Muscle of leg (tissue), 16 donors: ENCODE measurements at places on chromosomes 6 and 20. TPM values are rescaled to one million over a fixed set of nuclear protein-coding genes. Genes with fewer than 3 reads are reported as not detected.

The GLP1R gene
- under 0.01 TPM for total RNA-seq

DNA sequence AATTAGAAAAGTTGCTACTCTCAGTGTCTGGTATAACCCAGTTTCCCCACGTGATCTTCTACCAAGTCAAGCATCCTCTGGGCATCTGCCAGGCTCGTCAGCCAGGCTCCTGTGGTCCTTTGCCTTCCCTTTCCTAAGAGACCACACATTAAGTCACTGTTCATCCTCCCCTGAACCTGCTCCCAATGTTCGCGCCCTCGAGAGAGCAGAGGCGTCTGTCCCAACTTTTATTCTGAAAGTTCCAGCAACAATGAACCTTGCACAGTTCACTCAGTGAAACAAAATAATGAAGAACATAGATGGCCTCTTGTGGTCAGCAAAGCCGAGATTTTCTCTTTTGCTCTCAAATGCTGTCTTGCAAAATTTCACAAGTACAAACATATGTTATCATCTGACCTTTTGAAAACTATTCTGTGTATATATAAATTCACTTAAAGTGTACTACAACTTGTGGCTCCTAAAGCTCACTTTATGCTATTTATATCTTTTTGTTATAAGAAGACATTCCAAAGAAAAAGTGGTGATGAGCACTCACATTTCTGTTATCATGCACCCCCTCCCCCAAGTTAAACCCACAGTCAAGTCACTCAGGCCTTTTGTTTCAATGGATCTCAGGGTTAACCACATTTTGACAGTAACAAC is 39.2 kb upstream of the NHSL1 start:
- peak; percentile 81 for DNase-seq

GRCh38 chr6:53906103-53906502 is 111.3 kb downstream of the LRRC1 start:
- no peak for DNase-seq

DNA sequence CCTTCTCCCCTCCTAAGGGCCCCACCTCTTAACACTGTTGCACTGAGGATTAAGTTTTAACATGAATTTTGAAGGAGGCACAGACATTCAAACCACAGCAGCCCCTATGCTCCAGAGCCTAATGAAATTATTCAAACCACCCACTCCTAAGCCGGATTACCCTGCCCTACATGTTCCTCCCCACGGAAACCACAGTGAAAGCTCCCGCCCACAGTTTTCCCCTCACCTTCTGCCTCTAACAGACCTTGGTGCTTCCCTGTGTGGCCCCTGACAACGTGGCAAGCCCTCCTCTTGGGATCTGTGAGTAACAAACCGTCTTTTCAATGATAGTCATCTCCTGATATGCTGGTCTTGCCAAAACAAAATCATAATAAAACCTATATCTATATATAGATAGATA is 74.8 kb downstream of the RIN2 start:
- no peak for DNase-seq

DNA sequence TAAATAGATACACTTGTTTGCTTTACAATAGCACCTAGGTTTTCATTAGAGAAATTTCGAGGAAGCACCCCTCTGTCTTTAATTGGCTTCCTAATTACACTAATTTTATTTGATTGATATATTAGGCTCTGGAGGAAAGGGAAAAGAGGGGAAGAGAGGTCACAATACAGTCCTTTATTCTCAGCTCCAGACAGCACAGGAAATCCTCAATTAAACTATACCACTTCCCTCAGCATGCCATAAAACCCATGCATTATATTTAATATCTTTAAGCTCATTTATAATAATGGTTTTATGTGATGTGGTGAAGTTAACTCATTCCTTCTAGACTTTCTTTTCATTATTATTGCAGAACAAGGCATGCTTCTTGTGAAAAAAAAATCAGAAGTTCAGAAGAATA is 17.7 kb upstream of the PDE7B start:
- DNase-seq = no peak

The EDN1 gene
- 3.3 TPM for total RNA-seq

GRCh38 chr6:167129562-167129961 is 6.7 kb downstream of the CCR6 start:
- DNase-seq = no peak

DNA sequence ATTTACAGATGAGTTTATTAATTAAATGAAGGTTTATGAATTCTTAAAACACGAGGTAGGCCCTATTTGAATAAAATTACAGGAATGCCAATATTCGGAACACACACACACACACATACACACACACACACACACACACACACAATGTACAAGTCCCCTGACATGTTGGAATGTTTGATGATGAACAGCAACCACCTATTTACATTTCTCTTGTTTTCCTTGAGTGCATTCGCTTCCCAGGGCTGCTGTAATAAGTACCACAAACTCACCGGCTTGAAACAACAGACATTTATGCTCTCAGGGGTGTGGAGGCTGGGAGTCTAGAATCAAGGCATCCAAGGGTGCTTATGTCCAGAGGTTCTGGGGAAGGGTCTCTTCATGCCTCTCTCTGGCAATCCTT is 90.3 kb downstream of the SLC22A3 start:
- DNase-seq = no peak

The CLPSL1 gene
- total RNA-seq = not detected

GRCh38 chr6:1039191-1039590 is 272.7 kb upstream of the FOXQ1 start:
- DNase-seq = no peak

The DEFB124 gene
- 0.62 TPM for total RNA-seq

DNA sequence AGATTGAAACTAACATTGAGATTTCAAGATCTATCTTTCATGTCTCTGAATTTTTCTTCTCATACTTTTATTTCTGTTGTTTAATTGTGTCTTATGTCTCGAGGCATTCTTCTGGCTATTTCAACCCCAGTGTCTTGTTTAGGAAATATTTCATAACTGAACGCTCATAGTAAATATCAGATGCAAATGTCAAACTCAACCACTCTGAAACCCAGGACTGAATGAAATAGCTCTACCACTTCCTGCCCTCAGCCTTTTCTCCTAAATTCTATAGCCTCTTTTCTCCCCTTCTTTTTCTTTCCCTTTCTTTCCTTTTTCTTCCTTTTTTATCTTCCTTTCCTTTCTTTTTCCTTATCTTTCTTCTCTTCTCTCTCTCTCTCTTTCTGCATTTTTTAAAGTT is 7.7 kb downstream of the ISM1 start:
- no peak for DNase-seq

The FAM184A gene
- total RNA-seq = 7.0 TPM

GRCh38 chr6:168413018-168413720 is 27.8 kb upstream of the SMOC2 start:
- DNase-seq = peak; percentile 47

DNA sequence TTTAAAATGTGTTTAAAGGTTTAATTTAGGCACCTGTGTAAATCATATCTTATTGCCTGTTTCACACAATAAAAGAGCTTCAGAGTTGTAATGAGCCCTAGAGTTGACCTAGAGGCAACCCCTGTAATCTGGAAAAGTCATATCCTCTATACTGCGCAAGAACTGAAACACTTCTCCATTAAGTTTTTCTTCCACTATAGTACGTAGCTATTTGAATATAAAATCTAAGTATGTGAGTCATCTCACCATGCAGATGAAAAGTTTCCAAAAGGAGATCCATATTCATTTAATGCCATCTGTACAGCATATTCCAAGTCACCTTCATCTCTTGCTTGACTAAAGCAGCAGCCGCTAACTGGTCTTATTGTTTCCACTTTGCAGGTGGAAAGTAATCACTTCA is 26.0 kb upstream of the TAAR1 start:
- peak; percentile 50 for DNase-seq

GRCh38 chr6:155219858-155220301 is 43.9 kb upstream of the CLDN20 start:
- DNase-seq = peak; percentile 24

DNA sequence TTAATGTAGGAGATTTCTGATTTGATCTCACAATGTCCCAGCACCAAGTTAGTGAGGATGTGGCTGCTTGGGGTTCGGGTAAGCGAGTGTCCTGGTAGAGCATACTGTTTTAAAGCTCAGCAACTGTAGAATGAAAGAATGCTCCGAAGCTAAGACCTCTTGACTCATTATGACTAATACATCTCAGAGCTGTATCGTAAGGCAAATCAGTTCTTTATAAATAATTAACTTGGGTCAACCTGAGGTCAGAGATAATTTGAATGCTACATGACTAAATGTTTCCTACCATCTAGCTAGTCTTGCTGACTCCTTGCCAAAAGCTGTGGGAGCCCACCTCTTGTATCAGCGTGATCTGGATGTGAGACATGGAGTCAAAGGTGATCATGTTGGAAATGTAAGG is 128.8 kb upstream of the PDE7B start:
- DNase-seq = no peak

DNA sequence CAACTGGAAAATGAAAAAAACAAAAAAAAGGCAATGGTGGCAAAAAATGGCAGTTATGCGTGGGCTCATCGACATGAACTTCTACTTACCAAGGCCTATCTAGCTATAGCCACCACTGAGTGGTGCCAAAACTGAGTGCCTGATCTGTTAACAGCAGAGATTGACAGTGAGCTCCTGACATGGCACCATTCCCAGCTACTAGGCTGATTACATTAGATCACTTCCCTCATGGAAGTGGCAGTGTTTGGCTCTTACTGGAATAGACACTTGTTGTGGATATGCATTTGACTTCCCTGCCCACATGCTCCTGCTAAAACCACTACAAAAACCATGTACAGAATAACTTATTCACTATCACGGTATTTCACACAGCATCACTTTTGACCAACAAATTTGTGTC is 216.1 kb upstream of the SGK1 start:
- DNase-seq = no peak

GRCh38 chr6:56808871-56809359 is 146.0 kb upstream of the BEND6 start:
- peak; percentile 28 for DNase-seq
